ENCODE measurements at places on chromosomes 1 and 21.

GRCh38 chr1:201253411-201253810, 29.9 kb upstream of the PKP1 start:
- no peak for DNase-seq

GRCh38 chr1:219330001-219330400, 156.3 kb downstream of the LYPLAL1 start:
- no peak for DNase-seq

- DNase-seq = no peak
These were observed 70.2 kb upstream of the DYNLT5 start for GRCh38 chr1:66682106-66682505.

DNA sequence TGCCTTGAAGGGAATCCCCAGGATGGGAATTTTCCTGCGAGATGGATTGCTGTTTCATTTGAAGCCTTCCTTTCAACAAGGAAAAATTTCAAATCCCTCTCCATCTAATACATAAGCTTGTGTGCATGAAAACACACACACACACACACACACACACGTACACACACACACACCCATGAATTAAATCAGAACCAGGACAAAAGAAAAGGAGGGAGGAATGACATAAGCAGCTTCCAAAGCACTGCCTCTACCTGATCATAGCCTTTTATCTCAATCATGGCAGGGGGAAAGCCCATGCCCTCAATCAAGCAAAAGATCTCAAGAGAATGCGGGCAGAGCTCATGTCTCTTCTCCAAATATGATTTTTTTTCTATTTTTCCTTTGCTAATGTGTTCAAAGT, 139.7 kb downstream of the SLC44A5 start:
- no peak for DNase-seq

GRCh38 chr1:32507021-32507420, 32.2 kb upstream of the ZBTB8A start:
- no peak for DNase-seq

DNA sequence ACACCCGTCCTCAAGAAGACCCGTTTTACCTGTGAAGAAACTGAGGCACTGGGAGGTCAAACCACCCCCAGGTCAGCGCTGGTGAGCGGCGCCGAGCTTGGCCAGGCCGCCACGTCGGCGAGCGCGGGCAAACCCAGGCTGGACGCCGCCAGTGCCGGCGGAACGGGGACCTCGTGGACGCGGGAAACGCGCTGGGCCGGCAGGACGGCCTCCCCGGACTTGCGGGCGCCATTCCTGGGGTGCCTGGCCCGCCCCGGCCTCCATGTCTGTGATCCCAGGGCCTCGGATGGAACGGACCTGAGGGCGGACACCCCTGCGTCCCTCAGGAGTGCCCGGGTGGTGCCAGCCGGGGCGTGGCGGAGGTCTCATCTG, 764 bp upstream of the SUMO3 start:
- DNase-seq = no peak

DNA sequence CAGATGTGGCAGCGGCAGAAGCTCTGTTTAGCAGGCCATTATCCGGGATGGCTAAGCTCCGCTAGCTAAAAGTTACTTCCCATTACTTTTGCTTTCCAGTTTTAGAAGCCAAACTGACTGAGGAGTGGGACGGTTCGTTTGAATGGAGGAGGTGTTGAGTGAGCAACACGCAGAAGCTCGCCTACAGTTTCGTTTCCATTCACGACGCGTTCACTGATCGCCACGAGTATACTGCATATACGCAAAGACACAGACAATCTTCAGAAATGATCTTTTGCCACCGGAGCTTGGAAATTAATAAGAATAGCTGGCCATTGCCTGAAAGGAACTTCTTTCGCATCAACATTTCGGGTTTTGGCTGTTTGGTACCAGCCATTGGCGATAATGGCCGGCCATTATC, 14.6 kb downstream of the SON start:
- no peak for DNase-seq

DNA sequence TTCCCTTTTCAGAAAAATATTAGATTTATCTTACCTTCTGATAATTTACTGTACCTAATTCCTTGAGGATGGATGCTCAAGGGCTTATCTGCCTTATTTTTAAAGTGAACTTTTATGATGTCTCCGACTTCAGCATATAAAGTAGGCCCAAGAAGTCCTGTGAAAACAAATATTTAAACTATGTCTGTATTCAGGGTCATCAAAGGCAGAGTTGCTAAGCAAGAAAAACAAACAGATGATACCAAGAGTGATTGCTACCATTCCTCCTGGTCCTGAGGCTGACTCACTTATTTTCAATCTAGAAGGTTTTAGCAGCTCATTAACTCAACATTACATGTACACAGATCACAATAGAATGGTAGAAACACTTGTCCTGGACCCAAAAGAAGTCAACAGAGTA, 14.1 kb downstream of the F5 start:
- DNase-seq = no peak

DNA sequence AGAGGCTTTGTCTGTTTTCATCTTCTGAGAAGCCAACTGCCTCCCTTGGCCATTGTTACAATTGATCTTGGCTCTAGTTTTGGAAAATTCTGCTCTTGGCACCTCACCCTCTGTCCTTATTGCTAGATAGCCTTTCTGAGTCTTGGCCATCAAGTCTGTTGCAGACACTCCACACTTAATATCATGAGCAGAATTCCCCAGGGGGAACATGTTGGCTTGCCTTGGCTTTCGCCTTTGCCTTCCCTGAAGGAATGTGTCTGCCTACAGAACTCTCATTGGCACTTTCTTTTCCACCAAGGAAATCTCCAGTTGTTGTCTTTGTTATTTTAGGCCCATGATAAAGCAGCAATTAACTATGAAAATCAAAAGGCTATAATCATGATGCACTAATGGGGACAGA, 42.7 kb upstream of the LDLRAP1 start:
- DNase-seq = no peak

DNA sequence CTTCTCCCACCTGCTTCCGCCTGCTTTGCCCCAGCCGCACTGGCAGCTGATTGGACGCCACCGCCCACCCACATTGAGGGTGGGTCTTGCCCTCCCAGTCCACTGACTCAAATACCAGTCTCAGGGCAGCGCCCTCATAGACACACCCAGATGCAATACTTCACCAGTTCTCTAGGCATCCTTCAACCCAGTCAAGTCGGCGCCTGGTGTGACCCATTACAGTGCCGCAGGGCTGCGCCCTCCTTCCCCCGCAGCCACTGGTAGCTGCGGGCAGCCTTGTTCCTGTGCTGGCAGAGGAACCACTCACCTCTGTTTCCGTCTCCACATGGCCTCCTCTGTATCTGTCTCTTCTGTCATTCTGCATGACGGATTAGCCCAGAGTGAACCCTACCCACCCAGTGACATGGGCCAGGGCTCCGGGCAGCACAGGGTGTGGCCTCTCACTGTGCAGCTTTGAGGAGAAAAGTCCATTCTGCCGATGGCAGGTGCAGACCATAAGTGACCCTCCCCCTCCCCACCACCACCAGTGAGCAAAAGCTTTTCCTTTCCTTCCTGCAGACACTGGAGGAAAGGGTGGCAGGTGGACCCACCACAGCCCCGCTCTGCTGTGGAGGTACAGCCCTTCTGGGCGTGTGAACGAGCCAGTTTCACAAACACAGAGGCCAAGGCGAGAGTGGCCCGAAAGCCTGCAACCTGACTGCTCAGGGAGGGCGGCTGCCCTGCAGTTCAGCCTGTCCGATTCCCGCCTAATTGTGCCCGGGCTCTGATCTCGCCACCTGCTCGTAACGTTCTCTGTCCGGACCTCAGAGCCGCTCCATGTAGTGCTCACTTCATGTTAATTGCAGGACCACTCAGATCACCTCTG, 57.1 kb downstream of the FAAP20 start:
- no peak for DNase-seq

DNA sequence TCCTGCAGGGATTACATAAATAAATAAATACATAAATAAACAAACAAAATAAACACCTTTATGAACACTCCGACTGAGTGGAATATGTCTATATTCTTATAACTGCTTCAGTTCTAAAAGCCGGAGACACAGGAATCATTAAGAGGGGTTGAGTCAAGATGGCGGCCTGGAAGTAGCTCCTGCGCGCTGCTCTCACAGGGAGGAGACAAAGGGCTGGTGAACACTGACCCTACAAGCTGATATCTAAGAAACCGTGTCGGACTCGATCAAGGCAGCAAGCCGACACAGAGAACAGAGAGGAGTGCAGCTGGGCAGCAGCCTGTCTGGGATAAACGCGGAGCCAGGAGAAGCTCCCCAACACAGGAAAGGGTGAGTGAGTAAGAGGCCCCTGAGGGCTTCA, 1098.6 kb upstream of the NCAM2 start:
- no peak for DNase-seq

GRCh38 chr1:7879228-7879627, 26.4 kb upstream of the UTS2 start:
- DNase-seq = no peak

DNA sequence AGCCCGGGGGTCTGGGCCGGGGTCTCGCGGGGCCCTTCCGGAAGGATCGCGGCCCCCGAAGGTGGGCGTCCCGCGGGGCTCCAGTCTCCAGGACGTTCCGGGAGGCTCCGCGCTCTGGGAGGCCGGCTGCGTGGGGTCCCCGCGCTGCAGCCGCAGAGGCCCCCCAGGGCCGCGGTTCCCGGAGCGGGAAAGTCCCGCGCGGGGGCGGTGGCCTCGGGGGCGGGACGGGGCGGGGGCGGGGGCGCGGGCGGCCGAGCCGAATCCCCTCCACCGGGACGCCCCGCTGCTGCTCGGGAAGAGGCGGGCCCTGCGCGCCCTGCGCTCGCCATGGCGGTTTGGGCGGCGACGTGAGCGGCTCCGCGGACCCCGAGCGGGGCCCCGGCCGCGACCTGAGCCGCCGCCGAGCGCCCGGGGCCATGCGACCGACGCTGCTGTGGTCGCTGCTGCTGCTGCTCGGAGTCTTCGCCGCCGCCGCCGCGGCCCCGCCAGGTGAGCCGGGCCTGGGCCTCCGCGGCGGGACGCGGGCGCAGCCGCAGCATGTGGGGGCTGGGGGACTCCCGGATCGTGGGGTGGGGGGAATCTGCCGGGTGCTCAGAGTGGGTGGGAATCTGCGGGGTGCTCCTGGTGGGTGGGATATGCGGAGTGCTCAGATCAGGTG, at the start of gene IFNGR2:
IFNGR2 (plus strand) TSS at position 286 of the 658 bp plus-strand sequence; CDS start at position 417, 131 bp downstream.
- no peak for DNase-seq

- no peak for DNase-seq
These were observed 819 bp upstream of the GPR3 start for GRCh38 chr1:27391511-27392095.

DNA sequence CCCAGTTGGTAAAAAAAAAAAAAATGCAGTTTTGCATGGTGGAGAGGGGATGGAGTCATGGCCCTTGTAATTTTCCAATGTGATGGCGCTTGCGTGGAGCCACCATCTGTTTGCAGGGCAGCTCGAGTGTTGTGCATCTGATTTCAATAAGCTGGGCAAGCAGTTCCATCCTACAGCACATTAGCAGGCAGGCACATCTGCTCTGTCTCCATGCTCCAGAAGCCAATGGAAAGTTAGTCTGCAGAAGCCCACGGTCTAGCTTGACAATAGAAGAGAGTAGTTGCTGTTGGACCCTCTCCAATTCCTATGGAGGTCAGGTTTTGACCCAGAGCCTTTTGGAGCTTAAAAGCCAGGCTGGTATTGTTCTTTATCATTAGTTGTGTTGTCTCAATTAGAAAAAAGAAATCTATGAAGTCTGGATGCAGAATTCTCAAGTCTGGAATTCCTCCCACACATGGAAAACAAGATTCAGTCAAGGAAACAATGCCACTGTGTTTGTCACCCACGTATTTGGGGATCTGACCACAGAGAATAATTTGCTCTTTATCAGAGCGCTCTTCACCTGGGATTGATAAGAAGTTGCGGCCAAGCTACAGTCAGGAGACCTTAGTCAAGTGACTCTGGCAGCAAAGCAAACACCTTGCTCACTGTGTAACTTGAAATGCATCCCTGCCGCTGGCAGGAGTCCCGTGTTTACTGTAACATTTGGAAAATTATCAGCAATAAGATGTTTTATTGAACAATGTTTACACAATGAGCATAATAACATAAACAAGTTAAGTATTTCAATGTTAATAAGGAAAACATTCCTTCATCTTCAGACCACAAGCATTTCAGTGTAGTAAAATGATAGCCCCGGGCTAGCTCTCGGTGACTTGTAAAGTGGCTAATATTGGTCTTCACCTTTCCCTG, 20.7 kb downstream of the NGF start:
- no peak for DNase-seq

DNA sequence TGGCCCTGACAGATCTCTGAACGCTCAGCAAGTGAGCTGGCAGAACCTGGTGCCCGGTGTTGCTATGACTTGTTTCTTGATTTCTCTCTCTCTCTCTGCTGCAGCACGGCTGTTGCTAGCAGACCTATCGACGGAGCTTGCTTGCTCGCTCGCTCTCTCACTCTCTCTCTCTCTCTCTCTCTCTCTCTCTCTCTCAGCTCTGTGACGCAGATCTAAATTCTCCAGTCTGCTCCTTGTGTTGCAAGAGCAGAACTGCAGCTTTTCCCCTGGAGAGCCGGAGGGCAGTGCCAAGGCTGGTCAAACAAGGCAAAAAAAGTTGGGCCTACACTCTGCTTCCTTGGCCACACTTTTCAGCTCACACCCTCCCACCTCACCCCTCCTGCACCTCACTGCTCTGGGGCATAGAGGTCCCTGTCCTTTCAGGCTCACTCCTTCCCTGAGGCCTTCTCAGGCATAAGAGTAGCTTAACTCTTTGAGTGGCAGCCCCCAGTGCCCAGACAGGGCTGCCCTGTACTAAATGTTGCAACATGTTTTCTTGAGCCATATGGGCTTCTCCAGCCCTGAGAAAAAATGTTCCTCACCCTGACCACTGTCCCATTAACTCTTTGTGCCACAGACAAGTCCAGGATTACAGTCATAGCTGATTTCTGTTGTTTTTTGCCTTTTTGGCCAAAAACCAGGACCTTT, 72.2 kb downstream of the CD46 start:
- peak; percentile 97 for DNase-seq

DNA sequence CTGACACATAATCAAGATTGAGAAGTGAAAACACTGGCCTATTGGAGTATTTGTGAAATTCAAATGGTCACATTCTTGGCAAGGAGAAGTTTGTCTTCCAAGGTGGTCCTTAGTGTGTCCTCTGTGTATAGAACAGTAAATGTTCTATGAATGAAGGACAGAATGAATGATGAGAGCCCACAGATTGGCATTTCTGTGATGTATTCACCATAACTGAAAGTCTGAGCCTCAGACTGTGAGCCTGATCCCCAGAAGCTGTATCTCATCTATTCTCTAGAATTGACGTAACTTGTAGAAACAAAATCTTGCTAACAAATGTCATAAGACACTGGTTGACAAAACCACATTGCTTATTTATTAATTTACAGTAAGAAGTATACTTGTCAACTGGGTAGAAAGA, 111.5 kb upstream of the ETV3 start:
- no peak for DNase-seq

- DNase-seq = no peak
These were observed 53.0 kb downstream of the OLFML2B start for GRCh38 chr1:161970633-161971032.

DNA sequence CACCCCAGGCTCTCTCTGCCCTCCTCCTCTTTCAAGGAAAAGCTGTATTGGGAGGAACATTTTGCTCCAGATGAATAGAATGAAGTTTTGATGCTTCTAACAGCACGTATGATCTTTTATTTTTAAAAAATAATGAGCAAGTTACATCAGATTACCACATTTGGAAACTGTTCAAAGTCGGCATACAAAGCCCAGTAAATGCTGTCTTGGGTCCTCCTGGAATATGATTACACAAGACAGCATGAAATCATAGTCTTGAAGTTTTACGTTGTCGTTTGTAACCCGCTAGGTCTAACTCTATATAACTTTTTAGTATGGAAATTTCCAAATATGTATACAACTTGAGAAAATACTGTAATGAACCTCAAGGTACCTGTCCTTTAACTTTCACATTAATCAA, 385.6 kb downstream of the HLX start:
- DNase-seq = no peak

GRCh38 chr1:54016343-54017282, 1.4 kb downstream of the LDLRAD1 start:
- DNase-seq = no peak
